ENCODE measurements at places on chromosomes 4 and X. TPM values are rescaled to one million over a fixed set of nuclear protein-coding genes. Genes with fewer than 3 reads are reported as not detected.

The GLUD2 gene
- total RNA-seq: 0.32 TPM

The HOPX gene
- total RNA-seq: 1.9 TPM

The EXOC1L gene
- total RNA-seq: not detected

The NAA11 gene
- not detected for total RNA-seq

The MAGEB4 gene
- not detected for total RNA-seq

The NSUN7 gene
- 0.59 TPM for total RNA-seq

The PAGE2B gene
- total RNA-seq: not detected

The TLR6 gene
- total RNA-seq: 2.2 TPM

DNA sequence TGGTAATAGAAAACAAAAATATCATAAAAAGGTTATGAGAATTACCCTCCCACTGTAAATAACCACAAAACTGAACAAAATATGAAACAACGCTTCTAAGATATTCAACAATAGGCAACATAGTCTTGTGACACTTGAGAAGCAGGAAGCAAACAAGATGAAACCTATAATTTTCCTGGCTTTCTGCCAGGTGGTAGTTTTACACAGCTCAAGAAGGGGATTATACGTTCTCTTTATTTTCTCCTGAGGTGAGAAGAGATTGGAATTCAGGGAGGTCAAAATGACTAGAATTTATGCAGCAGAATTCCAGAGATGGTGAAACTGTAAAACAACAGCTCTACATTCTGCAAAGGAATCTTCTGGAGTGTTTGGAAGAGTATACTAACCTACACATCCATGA, 186.0 kb downstream of the HHIP start:
- no peak overlapping the region for H3K4me3 ChIP-seq
- H3K36me3 ChIP-seq: no peaks in the 10 kb centered on the region
- no peaks in the 10 kb centered on the region for H3K27me3 ChIP-seq
- no peaks in the 10 kb centered on the region for H3K4me1 ChIP-seq
- DNase-seq: no peak

- H3K4me3 ChIP-seq: no peak overlapping the region
- no peak overlapping the region for H3K27ac ChIP-seq
- DNase-seq: peak; percentile 38
- no peaks in the 10 kb centered on the region for H3K36me3 ChIP-seq
- peaks cover 20% of the 10 kb centered on the region for H3K4me1 ChIP-seq
- no peaks in the 10 kb centered on the region for H3K27me3 ChIP-seq
Measured at GRCh38 chrX:39199429-39199828, 398.2 kb downstream of the MID1IP1 start.

DNA sequence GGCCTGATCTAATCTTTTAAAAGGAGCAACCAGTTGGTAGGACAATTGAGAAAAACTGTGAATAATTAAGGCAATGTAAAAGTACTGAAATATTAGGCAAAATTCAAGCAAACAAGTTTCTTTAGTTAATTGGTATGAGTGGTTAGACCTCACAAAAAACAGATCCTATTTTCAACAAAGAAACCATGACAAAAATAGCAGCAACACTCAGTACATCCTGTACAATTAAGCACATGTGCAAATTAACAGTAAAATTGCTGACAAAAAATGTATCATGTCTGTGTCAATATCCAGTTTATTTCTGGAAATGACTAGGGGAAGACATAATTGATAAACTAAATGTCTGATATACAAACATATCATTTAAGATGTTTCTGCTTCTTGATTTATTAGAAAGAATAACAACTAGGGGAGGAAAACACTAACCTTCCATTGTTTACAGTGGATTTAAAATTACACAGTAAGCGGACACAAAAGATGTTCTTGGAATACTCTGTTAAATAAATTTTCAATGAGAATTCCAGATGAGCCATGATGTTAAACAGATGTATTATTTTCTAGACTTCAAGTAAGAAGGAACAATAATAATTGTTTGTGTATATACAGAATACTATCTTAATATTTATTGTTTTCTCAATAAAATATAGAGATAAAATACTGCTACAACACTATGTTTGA, 638.9 kb downstream of the SPRY1 start:
- no peaks in the 10 kb centered on the region for H3K4me1 ChIP-seq
- H3K27ac ChIP-seq: no peak overlapping the region
- H3K27me3 ChIP-seq: no peaks in the 10 kb centered on the region
- H3K36me3 ChIP-seq: no peaks in the 10 kb centered on the region
- no peak overlapping the region for H3K4me3 ChIP-seq

DNA sequence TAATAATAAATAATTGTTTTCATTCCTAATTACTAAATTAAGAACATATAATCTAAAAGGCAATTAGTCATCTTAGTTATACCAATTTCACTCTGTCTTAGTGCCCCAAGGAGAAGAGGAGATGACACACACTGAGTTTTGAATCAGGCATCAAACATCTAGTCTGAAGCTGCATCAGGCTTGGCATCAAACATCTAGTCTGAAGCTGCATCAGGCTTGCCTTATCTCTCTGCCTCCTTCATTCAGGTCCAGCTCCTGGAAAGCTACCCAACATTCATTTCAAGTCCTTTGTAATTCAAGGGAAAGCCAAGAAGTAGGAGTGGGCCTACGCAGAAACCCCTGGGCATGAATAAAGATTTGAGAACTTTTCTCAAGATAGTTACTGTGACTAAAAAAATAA, 62.2 kb downstream of the SH3RF1 start:
- no peaks in the 10 kb centered on the region for H3K27me3 ChIP-seq
- no peaks in the 10 kb centered on the region for H3K4me1 ChIP-seq
- no peaks in the 10 kb centered on the region for H3K36me3 ChIP-seq

- H3K27me3 ChIP-seq: no peaks in the 10 kb centered on the region
- H3K27ac ChIP-seq: peak overlapping the region; percentile 81
- peaks cover 53% of the 10 kb centered on the region for H3K4me1 ChIP-seq
- peak overlapping the region; percentile 91 for H3K4me3 ChIP-seq
- no peaks in the 10 kb centered on the region for H3K36me3 ChIP-seq
Measured at GRCh38 chr4:83110223-83110945, 4.1 kb downstream of the PLAC8 start.

DNA sequence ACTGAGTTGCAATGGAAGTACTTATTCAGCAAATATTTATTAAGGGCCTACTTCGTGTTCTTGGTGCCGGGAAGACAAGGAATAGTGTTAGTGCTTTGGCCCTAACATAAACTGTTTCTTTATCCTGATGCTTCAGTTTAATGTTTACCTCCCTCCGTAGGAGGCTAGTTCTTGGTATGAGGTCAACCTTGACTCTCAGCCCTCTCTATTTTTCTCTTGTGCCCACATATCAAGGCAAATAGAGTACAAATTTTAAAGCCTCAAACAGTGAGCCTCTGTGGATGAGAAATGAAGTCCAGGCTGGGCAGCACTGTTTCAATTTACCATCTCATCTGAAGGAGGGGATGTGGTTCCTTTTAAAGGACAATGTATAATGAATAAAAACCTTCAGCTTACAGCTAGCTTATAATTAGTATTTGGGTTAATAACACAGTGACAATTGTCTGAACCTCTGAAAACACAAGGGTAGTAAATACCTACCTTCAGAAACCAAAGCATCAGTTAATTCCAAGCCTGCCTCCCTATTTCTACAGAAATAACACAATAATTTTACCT, 68.5 kb downstream of the SH3RF1 start:
- no peak overlapping the region for H3K4me3 ChIP-seq
- H3K36me3 ChIP-seq: no peaks in the 10 kb centered on the region
- no peaks in the 10 kb centered on the region for H3K27me3 ChIP-seq
- no peak for DNase-seq
- no peak overlapping the region for H3K27ac ChIP-seq

- H3K4me1 ChIP-seq: no peaks in the 10 kb centered on the region
- no peak overlapping the region for H3K4me3 ChIP-seq
- DNase-seq: no peak
- no peaks in the 10 kb centered on the region for H3K27me3 ChIP-seq
- no peaks in the 10 kb centered on the region for H3K36me3 ChIP-seq
- no peak overlapping the region for H3K27ac ChIP-seq
Measured at GRCh38 chr4:22031423-22031822, 82.9 kb upstream of the KCNIP4 start.

DNA sequence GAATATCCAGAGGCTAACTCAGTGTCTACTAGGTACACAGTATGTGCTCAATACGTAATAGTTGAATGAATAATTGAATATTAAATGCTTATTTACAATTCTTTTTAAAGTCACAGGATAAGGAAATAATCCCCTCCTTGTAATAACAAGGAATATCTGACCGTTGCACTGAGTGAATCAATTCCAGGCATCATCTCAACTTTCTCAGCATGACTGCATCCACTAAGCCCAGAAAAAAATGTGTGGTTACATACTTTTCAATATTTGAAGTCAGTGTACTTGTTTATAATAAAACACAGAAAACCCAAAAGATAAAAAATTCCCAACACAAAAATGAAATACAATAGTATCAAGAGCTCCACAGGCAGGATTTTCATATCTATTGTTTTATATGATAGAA, 105.4 kb downstream of the TMEM144 start:
- no peaks in the 10 kb centered on the region for H3K4me1 ChIP-seq
- H3K27me3 ChIP-seq: no peaks in the 10 kb centered on the region
- H3K4me3 ChIP-seq: no peak overlapping the region
- H3K27ac ChIP-seq: no peak overlapping the region

- H3K4me1 ChIP-seq: peaks cover 12% of the 10 kb centered on the region
- no peak overlapping the region for H3K27ac ChIP-seq
- peaks cover 48% of the 10 kb centered on the region for H3K27me3 ChIP-seq
- no peaks in the 10 kb centered on the region for H3K36me3 ChIP-seq
- H3K4me3 ChIP-seq: peak overlapping the region; percentile 63
Measured at GRCh38 chr4:122827258-122827878, 737 bp downstream of the FGF2 start.

DNA sequence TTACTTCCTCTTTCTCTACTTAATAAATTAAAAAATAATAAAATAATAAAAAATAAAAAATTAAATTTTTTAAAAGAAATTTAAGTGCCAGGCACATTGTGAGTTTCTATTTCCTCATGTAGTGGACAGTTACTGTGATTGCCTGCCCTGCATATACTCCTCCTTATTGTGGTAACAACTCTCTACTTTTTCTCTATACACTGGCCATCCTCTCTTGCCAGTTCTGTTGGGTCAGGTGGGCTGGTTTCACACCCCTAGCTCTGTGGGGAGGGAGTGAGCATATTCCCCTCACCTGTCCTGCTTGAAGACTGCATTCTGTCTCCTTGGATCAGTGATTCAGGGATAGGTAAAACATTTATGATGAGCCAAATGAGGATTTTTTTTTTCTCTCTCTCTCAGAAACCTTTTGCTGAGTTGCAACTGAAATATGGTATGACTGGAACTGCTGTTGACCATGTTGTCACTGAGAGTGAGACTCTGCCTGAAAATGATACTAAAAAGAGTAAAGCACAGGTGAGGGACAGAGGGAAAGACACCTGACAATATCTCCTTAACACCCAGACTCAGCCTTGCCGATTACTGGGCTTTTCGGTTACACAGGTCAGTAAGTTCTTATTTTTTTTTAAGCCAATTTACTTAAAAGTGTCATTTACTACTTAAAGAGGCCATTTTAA, 37.2 kb downstream of the CXXC4 start:
- H3K27me3 ChIP-seq: no peaks in the 10 kb centered on the region
- no peaks in the 10 kb centered on the region for H3K36me3 ChIP-seq
- no peak for DNase-seq
- H3K27ac ChIP-seq: no peak overlapping the region
- H3K4me3 ChIP-seq: no peak overlapping the region
- H3K4me1 ChIP-seq: no peaks in the 10 kb centered on the region

- no peak overlapping the region for H3K27ac ChIP-seq
- DNase-seq: no peak
- no peak overlapping the region for H3K4me3 ChIP-seq
- peaks cover 7% of the 10 kb centered on the region for H3K4me1 ChIP-seq
- peaks cover 3% of the 10 kb centered on the region for H3K27me3 ChIP-seq
- no peaks in the 10 kb centered on the region for H3K36me3 ChIP-seq
Measured at GRCh38 chrX:368811-369562, 17.7 kb downstream of the PPP2R3B start.

GRCh38 chrX:76202471-76202870, 29.6 kb downstream of the PBDC1 start:
- no peaks in the 10 kb centered on the region for H3K4me1 ChIP-seq
- H3K36me3 ChIP-seq: no peaks in the 10 kb centered on the region
- DNase-seq: no peak
- H3K4me3 ChIP-seq: no peak overlapping the region

DNA sequence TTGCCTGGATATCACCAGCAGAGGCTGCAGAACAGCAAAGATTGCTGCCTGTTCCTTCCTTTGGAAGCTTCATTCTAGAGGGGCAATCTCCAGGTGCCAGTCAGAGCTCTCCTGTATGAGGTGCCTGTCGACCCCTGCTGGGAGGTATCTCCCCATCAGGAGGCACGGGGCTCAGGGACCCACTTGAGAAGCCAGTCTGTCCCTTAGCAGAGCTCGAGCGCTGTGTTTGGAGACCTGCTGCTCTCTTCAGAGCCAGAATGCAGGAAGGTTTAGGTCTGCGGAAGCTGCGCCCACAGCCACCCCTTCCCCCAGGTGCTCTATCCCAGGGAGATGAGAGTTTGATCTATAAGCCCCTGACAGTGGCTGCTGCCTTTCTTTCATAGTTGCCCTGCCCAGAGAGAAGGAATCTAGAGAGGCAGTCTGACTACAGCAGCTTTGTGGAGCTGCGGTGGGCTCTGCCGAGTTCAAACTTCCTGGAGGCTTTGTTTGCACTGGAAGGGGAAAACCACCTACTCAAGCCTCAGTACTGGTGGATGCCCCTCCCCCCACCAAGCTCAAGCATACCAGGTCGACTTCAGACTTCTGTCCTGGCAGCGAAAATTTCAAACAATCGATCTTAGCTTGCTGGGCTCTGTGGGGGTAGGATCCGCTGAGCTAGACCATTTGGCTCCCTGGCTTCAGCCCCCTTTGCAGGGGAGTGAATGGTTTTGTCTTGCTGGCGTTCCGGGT, 57.9 kb downstream of the DKK2 start:
- H3K27me3 ChIP-seq: no peaks in the 10 kb centered on the region
- H3K36me3 ChIP-seq: no peaks in the 10 kb centered on the region
- DNase-seq: no peak
- H3K4me1 ChIP-seq: no peaks in the 10 kb centered on the region

DNA sequence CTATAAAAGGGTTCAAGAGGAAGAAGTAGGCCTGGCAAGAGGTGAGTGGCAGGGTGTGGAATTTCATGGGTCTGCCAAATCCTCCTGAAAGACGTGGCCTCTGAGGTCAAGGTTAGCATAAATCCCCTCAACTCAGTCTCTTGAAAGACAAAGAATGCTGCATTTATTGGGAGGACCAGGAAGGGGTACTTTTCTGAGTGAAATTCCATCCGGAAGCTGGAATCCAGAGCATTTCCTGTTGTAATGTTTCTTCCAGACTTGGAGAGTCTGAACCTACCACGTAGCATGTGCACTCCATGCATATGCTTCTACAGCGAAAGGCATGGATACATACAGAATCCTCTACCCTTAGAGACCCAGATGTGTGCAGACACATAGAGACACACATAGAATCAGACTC, 13.4 kb upstream of the FGD1 start:
- H3K4me1 ChIP-seq: no peaks in the 10 kb centered on the region
- no peaks in the 10 kb centered on the region for H3K27me3 ChIP-seq
- no peak overlapping the region for H3K27ac ChIP-seq
- no peak for DNase-seq
- H3K4me3 ChIP-seq: no peak overlapping the region
- no peaks in the 10 kb centered on the region for H3K36me3 ChIP-seq
